Activated CD8-positive, alpha-beta memory T cell treated with anti-CD3 and anti-CD28 coated beads for 1 hour (primary cell): ENCODE measurements at places on chromosomes 12 and 14.

GRCh38 chr14:51262868-51263267, 22.8 kb downstream of the TMX1 start:
- DNase-seq, result no peak

DNA sequence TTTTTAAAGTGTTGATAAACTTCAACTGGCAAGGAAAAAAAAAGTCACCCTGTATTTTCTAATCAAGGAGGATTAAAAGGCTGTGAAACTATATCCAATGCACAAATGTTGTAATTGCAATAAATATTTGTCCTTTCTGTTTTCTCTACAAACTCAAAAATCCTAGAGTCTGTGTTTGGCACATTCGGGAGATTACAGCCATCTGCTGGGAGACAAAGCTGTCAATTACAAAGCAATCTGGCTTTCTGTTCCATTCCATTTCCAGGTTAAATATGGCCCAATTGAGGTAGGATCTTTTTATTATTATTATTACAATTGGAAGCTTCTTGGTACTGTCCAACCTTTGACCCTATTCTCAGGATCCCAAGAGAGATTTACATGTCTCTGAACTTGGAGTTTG, 295.9 kb downstream of the DIO2 start:
- DNase-seq, result no peak

DNA sequence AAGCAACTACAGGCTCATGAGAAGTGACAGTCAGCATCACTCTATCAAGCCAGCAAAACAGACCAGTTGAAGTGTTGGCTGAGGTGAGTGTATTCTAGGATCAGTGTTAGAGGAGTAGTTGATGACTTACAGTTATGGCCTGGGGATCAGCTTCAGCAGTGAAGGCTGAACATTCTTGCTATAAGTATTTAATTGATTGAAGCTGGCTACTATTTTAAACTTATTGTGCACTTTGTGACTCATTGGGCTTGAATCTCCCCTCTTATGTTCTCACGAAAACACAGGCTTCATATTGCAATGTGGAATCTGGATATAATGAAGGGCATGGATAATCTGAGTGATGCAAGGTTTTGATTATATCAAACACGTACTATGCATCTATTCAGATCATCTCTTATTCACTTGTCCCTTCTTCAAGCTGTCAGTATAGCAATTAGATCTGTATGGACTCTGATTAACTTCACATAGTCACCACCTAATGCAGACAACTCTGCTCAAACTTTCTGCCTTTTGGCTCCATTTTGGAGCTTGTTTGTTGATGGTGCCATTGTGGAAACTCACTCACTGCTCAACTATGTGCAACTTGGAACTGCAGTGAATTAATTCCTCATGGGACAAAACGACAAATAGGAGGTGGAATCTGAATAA, 309.2 kb downstream of the SLC16A7 start:
- no peak for DNase-seq

DNA sequence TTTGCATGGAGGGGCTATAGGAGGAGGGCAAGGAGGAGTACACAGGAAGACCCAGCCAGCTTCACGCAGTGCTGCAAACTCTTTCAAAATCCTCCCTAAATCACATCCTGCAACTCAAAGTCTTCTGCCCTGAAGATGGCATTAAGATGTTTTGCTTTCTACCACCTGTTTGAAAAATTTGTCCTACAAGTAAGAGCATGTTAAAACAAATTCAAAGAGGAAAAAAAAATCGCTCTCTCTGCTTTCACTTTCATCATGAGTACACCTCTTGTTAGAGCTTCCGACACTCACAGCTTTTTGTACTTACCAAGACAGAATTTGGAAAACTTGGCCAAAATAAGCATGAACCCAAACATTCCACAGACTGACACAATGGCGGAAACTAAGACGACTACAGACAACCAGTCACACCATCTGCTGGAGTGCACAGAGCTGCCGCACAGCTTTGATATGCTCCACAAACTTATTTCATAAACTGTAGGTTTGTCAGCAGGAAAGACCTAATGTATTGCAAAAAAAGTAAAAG, 21.3 kb downstream of the GCH1 start:
- DNase-seq, result no peak

DNA sequence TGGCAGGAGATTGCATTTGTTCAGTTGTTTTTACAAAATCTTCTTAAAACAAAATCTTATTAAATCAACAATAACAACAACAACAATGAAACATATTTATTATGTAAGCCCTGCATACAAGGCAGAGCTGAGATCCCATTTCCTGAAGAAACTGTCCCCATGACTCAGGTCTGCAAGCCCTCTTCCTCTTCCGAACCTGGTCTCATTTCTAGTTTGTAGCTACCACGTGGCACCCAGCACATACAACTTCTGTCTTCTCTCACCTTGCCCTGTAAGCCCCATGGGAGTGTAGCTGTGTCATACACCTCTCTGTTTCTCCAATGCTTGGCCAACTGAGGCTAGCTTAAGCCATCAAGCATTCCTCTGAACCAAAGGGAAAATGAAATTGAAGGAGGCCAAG, 106.4 kb downstream of the SLC8A3 start:
- no peak for DNase-seq

DNA sequence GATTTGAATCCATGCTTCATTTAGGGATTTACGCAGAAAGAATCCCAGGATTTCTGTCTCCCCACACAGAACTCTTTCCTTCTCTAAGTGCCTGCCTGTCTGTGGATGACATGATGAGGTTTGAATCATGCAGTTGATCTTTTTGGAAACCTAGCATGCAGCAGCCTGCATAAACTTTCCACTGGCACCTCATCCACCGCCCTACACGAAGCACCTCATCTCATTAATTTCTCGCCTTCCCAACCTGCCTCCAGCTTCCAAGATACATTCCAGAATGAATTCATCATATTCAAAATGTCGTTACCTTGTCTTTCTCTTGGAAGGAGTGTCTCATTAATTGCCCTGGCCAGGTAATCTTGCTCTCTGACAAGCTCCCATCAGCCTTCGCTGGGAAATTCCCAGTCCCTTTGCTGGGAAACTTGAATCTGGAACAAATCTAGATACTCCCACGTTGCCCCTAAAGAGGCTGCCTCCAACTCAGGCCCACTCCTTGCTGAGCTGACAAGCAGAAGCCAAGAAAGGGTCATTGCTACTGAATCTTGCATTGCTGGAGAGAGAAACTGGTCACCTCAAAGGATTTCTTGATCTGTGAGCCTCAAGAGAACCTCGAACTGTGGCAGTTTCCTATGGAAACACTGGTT, 48.2 kb downstream of the SERPINA3 start:
- DNase-seq, result no peak

DNA sequence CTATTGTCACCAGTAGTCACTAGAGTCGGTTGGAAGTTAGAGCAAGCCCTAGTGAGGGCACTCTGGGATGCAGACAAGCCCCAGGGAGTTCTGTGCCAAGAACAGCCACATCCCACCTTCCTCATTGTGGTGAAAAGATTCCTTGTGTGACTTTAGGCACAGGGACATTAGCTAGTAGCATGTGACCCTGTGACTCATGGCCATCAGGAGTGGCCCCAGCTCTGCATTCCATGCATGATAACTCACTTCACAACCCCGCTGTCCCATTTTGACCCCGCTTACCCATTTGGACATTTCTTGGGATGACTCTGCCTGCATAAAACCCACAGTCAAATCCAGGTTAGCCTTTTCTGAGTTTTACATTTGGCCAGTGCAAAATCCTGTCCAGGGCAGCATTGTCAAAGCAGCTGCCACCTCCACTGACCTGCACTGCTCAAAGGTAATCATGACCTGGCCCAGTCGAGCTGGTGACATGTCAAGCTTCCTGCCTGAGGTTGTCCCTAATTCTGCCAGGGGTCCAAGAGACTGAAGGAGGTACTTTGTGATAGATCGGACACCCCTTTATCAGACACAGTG, 430.5 kb downstream of the DPF3 start:
- DNase-seq, result no peak

- no peak for DNase-seq
Observed at GRCh38 chr12:42135259-42135814, 9.3 kb downstream of the GXYLT1 start.

DNA sequence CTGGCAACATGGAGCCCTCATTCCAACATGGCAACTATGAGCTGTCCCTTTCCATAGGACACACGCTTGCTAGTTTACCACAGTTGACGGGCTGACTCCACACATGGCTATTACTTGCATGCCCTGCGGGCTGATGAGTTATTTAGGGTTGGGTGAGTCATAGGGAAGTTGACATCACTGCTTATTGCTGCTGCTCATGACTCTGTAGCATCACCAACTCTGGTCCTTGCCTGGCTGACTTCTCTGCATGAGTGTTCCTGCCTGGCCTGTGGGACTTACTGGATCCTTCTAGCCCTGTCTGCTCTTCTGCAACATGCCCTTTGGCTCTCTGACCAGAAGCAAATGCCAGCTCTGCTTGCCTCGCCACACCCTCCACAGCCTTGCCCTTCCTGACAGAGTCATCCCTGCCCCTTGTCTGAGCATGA, 199.5 kb downstream of the ANO6 start:
- no peak for DNase-seq

DNA sequence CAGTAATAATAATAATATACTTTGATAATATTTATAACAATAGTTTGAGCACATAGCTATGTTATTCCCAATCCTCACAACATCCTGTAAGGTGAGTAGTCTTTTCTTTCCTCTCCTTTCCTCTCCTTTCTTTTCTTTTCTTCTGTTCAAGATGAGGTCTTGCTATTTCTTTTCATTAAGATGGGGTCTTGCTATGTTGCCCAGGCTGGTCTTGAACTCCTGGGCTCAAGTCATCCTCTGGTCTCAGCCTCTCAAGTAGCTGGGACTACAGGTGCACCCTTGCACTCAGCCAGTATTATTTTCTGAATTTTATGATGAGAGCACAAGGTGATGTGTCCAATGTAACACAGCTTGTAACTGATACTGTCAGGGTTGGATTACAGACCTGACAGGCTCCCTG, 134.6 kb downstream of the OTOGL start:
- no peak for DNase-seq

DNA sequence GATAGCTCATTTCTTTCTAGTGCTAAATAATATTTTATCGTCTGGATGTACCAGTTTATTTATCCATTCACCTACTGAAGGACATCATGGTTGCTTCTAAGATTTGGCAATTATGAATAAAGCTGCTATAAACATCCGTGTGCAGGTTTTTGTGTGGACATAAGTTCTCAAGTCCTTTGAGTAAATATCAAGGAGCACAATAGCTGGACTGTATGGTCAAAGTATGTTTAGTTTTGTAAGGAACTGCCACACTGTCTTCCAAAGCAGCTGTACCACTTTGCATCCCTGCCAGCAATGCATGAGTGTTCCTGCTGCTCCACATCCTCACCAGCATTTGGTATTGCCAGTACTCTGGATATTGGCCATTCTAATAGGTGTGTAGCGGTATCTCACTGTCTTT, 447.4 kb downstream of the MED13L start:
- DNase-seq, result no peak

GRCh38 chr14:71466946-71467345, 465.3 kb upstream of the RGS6 start:
- no peak for DNase-seq

- DNase-seq, result no peak
Observed at GRCh38 chr12:52353766-52354165, 13.5 kb downstream of the KRT85 start.

GRCh38 chr12:45298721-45299692, 83.1 kb downstream of the ANO6 start:
- DNase-seq, result no peak

GRCh38 chr12:61915420-61915819, 344.8 kb upstream of the USP15 start:
- no peak for DNase-seq

DNA sequence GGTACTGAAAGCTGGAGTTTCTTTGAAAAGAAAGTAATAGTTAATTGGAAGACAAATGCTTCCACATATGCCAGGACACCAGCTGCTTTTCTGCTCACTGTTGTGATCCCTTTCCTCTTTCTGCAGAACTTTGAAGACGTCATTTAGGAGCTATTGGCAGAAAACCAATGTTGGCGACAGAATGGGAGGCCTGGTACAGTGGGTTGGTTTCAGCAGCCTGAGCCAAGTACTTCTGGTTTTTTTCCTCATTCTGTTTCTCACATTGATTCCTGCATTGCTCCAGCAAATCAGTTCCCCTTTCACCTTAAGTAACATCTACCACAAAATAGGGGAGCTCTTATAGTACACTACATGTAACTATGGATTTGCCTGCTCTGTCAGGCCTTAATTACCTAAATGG, 96.9 kb downstream of the FIGNL2 start:
- no peak for DNase-seq

DNA sequence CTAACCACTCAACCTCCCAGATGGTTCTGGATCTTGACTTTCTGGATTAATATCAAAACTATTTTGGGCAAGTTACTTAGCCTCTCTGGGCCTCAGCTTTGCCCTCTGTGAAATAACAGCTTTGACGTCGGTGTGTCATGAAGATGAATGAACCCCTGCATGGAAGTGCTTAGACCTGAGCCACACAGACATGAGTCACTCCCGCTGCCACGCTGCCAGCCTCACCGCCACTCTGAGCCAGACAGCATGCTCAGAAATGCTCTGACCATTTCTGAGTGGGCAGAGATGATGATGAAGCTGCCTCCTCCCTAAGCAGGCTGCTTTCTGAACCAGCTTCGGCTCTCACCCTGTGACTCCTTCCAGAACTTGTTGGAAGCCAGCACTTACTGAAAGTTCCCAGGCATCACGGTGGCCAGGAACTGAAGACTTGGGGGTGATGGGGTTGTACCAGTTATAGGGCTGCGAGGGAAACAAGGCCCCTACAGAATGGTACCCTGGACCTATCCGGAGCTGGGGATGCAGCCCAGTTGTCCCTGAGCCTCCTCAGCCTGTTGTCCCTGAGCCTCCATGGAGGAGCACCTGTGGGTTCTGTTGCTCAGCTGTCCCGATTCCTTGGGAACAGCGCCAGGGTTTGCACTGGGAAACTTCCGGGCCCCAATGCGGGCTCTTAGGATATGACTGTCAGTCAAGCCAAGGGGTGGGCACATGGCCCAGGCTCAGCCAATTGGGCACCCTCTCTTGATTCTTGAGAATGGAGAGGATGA, 2.0 kb upstream of the CCDC197 start:
- DNase-seq, result no peak

DNA sequence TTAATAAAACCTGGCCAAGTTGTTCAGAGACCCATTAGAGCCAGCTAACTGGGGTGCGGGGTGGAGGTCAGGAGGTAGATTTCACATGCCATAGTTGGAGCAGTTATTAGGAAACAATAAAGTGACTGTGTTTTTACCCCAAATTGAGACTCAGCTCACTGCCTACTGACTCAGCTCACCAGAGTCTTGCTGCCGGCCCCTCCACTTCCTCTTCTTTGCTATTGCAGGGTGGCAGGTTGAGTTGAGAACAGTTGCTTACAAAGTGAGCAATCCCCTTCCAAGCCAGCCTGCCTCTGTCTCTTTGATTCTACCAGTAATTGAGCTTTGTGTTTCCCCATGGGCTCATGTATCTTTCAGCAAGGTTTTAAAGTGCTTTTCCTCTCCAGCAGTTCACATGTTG, 12.9 kb downstream of the ST8SIA1 start:
- no peak for DNase-seq

- DNase-seq, result no peak
Observed at GRCh38 chr12:50914872-50915484, 37.4 kb upstream of the HIGD1C start.

GRCh38 chr14:79730953-79731352, 480.4 kb downstream of the DIO2 start:
- no peak for DNase-seq

GRCh38 chr14:104082807-104083206, 2.7 kb upstream of the ASPG start:
- DNase-seq, result no peak

GRCh38 chr12:120242275-120242799, 23.2 kb downstream of the PXN start:
- no peak for DNase-seq

- DNase-seq, result no peak
Observed at GRCh38 chr12:48176417-48176751, 7.1 kb upstream of the CCDC184 start.
